ENCODE measurements at places on chromosomes 16 and 17.
A peak's percentile ranks its signal among the peaks of the same experiment; 100 is the strongest.

DNA sequence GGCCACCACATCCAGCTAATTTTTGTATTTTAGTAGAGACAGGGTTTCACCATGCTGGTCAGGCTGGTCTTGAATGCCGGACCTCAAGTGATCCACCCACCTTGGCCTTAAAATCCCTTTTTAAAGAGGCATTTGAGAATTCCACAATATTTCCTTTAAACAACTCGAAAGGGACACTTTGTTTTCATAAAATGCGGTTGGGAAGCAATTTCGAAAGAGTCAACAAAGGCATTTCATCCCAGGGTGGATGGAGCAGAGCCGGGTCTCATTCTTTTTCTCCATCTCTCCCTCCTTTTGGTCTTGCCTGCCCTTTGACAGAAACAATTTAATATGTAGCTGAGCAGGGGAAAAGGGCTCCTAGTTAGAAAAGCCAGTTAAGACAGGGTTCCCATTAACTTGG is 13.5 kb upstream of the COG1 start:
- DNase-seq = no peak

GRCh38 chr17:246226-246625 is 64.8 kb upstream of the DOC2B start:
- no peak for DNase-seq

- DNase-seq = no peak
Observed at GRCh38 chr16:66245072-66245471, 121.4 kb upstream of the CDH5 start.

DNA sequence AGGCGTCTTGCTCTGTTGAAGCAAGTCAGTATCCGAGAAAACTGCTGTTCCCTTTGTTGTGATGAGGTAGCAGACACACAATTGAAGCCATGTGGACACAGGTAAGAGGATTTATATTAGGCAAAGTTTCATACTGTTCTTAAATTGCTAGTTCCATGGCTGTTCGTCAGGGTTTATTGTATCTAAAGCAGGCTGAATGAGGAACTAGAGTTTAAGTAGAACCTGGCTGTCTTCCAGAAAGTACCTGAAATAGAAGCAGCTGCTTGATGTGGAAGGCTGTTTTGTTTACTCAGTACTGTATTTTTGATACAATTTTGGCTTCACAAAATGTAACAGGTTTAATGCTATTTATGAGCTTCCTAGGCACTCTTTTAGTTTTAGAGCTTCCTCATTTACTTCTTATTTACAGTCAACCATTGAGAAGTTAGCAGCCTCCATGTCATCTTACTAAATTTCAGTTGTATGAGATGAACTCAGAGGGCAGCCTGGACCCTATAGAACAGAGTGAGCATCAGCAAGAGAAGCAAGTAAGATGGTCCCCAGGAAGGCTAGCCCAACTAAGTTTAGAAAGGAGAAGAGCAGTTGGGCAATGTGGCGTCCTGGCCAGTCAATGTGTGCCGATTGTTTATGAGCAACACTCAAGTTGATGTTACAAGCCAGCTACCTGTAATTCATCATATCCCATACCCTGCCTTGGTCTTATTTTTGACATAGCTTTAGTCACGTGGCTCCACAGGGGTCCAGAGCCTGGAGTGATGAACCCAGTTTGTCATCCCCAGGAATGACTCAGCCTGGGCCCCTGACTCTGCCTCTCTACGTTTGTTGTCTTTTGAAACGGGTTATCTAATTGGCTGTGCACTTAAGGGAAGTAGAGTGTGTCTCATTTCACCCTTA is 9.7 kb upstream of the ARL2BP start:
- DNase-seq = peak; percentile 26

DNA sequence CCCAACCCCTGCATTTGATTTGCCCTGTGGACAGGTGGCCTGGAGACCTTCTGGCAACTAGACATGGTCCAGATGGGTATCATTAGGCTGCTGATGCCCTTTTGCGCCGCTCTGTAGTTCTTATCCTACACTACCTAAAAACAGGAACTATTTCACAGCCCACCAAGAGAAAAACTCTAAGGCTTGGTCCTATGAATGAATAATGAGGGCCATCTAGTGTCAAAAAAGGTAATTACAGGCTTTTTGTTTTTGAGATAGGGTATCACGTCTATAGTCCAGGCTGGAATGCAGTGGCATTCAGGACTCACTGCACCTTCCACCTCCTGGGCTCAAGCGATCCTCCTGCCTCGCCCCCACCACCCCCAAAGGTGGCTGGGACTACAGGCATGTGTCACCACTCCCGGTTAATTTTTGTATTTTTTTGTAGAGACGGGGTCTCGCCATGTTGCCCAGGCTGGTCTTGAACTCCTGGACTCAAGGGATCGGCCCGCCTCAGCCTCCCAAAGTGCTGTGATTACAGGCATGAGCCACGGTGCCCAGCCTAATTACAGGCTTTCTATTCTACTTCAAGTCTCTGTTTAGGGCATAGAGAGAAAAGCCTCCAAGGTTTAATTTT is 20.9 kb downstream of the COIL start:
- DNase-seq = peak; percentile 53
